ENCODE measurements at places on chromosomes 16 and 17.

DNA sequence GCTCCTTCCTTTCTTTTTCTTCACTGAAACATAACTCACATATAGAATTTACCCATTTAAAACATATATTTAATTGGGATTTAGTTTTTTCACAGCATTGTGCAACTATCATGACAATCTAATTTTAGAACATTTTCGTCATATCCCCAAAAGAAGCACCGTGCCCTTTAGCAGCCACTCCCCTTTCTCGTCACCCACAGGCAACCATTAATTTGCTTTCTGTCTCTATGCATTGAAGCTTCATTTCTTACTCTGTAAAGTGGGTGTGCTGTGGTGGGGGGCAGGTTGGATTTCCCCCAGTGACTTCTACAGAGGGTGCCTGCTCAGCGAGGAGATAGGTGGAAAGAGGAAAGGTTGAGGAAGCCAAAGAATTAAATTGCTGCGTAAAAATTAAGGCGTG, 35.8 kb downstream of the MRC2 start:
- no peak for DNase-seq

DNA sequence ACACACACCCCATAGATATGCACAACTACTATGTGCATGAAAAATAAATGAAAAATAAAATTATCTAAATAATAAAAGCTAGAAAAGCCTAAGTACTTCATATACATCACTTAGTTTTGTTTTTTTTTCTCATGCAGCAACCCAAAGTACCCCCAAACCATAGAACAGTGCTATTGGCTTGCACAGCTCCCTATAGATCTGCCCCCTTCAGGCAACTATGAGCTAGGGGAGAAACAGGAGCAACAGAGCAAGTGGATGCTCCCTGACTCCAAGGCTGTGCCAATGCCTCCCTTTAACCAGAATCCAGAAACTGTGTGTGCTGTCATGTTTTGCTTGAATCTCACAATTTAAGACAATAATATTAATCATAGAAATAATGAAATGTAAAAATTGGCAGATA, 605.5 kb downstream of the TOX3 start:
- DNase-seq = no peak

DNA sequence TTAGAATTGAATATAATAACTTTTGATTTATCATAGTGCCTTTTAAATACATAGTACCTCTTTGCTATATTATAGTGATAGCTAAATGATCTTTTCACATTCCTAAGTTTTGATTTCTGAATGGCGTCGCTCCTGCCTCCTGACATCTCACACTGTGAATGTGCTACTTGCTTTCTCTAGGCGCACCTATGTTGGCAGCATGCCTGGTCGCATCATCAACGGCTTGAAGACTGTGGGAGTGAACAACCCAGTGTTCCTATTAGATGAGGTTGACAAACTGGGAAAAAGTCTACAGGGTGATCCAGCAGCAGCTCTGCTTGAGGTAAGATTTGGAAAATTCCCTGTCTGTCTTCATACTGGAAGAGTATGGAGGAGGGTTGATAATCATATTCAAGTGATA, 29.8 kb upstream of the ABCC11 start:
- DNase-seq = no peak

DNA sequence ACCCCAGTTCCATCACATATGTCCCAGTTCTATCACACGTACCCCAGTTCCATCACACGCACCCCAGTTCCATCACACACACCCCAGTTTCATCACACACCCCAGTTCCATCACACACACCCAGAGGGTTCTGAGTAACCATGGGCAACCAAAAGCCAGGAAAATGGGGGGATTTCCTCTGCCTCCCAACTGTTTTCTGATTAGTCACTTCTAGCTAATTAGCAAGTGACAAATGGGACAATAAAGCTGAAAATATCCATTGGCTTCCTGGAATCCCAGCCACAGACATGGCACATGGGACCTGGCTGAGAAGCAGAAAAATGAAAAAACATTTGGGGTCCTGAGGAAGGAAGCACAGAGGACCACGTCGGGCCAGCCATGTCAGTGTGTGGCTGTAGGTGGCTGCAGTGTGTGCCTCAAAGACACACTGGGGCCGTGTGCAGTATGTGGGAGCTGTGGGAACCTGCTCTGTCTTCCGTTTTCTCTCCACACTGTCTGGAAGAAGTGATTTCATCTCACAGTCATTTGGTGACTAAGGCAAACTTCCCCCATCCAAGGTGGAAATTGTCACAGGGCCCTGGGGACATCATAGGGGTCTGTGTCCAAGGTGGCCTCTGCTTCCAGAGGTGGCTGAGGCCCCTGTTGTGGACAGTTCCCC, 106.7 kb downstream of the CMIP start:
- DNase-seq = no peak

GRCh38 chr17:4267402-4267801, 3.6 kb upstream of the ANKFY1 start:
- DNase-seq = no peak

GRCh38 chr17:39132192-39132610, 19.2 kb downstream of the PLXDC1 start:
- DNase-seq = no peak

GRCh38 chr16:20866801-20867200, 33.4 kb downstream of the DCUN1D3 start:
- DNase-seq = no peak

DNA sequence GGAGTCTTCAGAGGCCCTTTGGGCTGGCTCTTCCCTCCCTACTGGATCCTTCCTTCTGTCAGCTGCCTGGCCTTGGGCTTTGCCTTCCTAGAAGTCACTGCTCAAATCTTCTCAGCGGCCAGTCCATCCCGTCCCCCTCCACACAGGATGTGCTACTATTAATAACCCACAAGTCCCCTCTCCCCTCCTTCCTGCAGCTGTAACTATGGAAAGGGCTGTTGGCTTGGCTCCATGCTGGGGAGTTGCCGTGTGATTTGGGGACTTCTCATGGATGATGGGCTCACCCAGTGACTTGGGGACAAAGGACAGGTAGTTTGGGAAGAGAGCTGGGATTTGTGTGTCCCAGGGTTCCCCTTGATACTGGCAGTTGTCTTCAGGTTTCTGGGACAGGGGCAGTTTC, 19.4 kb downstream of the TMEM94 start:
- DNase-seq = peak; percentile 77

DNA sequence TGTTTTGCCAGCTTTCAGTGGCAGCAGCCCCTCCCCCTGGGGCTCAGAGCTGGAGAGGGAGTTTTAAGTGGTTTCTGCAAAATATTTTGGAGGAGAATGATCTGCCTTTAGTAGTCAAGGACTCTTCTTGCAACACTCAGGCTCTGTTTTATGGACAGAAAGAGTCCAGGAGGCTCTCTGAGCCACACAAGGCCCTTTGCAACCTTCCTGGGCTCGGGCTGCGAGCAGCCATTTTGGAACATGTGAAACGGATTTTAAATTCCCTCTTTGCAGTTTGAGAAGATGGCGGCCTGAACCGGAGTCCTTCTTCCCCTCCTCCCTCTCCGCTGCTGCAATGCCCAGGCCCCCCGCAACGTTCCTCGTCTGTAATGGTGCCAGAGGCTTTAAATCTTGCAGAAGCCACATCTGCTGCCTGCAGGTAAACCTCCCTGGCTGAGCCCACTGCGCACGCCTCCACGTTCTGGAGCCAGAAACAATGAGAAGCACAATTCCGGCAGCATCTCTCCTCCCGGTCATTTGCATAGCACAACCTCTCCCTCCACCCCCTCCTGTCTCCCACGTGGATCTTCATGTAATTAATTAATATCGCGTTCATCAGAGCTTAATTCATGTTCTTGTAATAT, 386.1 kb downstream of the SEC14L1 start:
- no peak for DNase-seq

DNA sequence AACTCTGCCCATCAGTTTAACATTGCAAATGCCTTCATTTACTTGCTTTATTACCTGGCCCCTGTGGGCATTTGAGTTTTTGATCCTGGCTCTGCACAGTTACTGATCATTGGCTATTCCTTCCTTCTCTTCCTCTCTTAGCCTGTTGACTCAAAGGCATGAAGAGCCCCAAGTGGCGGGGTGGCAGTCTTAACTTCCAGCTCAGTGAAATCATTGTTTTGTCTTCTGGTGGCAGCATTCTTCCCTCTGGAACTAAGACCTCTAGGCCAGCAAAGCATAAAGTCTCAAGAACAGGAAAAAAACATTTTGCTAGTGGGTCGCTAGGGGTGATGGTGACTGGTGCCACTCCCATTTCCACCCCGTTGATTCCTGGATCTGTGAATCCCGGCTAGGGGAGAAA, 52.3 kb upstream of the MRTFB start:
- DNase-seq = no peak

- no peak for DNase-seq
Observed at GRCh38 chr17:6605142-6605541, 35.4 kb downstream of the KIAA0753 start.

DNA sequence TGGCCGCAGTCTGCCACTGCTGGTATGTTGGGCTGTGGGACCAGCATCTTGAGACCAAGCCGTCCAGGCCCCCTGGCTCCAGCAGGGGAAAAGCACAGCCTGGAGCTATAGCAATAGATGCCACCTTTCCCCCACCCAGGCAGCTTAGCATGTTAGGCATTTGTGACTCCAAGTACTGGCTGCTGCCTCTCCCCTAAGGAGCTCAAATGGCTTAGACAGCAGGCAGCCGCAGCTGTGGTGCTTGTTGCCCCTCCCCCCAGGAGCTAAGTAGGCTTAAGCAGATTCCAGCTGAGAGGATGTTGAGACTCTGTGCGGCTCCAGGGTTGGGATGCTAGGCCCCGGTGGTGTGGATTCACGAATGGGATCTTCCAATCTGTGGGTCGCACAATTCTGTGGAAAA, 88.8 kb upstream of the ANKFN1 start:
- DNase-seq = no peak

DNA sequence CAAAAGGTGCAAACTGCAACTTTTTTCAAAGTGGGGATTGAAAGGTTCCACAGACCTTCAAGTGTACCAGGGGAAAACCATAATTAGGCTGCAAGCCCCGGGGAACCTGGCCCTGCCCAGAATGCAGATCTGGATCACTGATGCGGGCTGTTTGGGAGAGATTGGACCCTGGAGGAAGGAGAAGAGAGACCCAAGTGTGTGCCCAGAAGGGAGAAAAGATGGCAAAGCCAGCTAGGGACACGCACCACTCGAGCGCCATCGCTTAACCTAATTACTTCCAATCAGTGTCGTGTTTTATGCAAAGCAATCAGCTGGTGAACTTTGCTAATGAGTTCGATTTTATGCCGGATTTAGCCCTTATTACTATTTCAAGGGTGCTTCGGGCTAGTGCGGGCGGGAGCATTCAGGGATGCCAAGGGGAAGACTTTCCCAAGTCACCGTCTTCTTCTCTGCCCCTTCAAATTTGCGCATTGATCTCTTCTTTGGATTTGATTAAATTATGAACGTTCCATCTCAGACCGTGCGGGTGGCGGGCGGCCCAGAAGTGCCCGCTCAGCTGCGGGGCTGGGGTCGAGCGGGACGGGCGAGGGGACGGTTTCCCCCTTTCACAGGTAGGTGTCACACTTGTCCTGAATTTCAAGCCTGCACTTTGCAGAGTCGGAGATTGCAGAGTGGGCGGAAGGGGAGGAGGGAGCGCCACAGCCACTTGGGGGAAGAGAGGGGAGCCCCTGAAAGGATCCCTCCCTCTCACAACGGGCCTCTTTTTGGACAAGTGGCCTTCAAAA, 4.0 kb downstream of the IRX5 start:
- no peak for DNase-seq

GRCh38 chr17:38915639-38915995, 9.8 kb upstream of the LASP1NB start:
- DNase-seq = peak; percentile 36

DNA sequence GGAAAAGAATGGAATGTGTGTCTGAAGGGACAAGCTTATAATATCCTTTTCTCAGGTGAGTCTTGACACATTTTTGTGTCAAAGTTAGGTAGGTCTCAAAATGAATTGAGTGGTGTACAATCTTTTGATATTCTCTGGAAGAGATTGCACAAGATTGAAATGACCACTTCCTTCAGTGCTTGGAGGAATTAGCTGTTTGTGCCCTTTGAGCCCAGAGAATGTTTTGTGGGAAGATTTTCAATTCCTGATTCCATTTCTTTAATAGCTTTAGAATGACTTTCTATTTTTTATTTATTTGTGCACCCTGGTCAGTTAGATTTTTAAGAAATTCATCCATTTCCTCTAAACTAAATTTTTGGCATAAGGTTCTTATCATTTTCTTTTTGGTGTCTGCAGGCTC, 1.6 kb upstream of the CCL13 start:
- DNase-seq = no peak

GRCh38 chr16:2486645-2487516, 12.0 kb downstream of the TBC1D24 start:
- DNase-seq = no peak

DNA sequence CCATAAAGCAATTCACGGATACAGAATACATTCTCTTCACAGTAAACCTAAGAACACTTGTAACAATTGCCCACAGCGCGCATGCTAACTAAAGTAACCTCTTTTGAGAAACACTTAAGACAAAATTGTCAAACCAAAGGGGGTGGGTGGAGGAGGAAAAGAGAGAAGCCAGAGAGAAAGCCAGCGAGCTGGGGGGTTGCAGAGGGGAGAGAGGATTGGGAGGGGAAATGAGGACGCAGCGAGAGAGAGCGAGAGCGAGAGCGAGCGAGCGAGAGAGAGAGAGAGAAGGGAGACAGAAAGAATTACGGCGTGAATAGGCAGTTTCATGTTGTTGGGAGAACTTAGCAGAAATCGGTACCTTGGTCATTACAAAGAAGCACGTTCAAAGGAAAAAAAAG, 1.6 kb upstream of the HOXB7 start:
- DNase-seq = no peak

DNA sequence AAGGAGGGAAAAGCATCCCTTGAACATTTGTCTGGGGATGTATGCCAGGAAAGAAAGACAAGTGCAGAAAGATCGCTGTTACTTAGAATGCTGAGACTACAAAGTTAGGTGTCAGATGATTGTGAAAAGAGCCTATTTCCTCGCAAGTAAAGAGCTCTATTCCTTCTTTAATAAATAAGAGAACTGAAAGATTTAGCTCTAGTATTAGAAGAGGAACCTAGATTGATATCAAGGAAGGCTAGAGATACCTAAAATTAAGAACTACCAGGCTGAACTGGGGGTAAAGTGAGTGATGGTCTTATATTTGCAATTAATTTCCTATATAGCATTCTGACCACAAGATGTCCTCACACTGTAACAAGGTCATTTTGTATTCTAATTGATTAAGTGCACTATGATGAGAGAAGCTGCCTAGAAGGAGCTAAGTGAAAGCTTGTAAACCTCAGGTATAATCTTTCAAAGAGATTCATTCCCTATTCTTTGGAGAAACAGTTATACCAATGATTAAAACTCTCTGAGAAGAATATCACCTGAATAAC, 62.3 kb downstream of the SSH2 start:
- DNase-seq = no peak

GRCh38 chr16:84874553-84874952, 54.8 kb downstream of the CRISPLD2 start:
- no peak for DNase-seq

All from cardiac septum (tissue), 1 donor.